Stimulated activated naive CD8-positive, alpha-beta T cell treated with anti-CD3 and anti-CD28 coated beads, Interleukin-15, amount 100 ng/mL, for 72 hours (primary cell): ENCODE measurements at places on chromosomes 3 and 15.

DNA sequence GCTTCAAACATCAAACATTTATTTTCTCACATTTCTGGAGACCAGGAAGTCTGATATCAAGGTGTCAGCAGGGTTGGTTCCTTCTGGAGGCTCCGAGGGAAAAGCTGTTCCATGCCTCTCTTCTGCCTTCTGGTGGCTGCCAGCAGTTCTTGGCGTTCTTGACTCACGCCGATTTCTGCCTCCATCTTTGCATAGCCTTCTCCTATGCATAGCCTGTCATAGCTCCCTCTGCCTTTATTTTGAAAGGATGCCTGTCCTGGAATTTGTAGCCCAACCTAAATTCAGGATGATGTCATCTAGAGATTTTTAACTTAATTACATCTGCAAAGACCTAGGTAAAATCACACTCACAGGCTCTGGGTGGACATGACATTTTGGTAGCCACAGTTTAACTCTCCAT is 70.4 kb downstream of the RGMA start:
- DNase-seq, result no peak

GRCh38 chr3:123694366-123695087 is 109.7 kb upstream of the HACD2 start:
- DNase-seq, result no peak

GRCh38 chr3:106783231-106783630 is 594.0 kb upstream of the CCDC54 start:
- no peak for DNase-seq

GRCh38 chr3:196073255-196073753 is 8.6 kb downstream of the TFRC start:
- DNase-seq, result peak; percentile 68

DNA sequence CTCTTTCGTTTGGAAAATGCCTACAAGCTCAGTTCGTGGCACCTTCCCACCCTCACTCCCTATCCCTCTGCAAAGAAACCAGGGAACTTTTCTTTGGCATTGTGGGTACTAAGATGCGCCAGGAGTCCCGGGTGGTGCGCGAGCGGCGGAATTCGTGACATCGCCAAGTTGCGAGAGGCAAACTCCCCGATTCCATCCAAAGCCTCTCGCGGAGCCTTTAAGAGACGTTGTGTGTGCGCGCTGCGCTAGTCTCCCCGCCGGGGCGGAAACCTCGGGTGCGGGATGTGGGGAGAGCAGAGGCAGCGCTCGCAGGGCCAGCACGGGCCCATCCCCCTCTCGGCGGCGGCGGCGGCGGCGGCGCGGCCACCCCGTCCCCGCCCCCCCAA is 443 bp upstream of the NR2F2 start:
- peak; percentile 39 for DNase-seq

- DNase-seq, result no peak
Measured at GRCh38 chr3:154862265-154862664, 217.9 kb upstream of the MME start.
